ENCODE measurements at places on chromosomes 13 and 19. TPM values are rescaled to one million over a fixed set of nuclear protein-coding genes. Genes with fewer than 3 reads are reported as not detected.

DNA sequence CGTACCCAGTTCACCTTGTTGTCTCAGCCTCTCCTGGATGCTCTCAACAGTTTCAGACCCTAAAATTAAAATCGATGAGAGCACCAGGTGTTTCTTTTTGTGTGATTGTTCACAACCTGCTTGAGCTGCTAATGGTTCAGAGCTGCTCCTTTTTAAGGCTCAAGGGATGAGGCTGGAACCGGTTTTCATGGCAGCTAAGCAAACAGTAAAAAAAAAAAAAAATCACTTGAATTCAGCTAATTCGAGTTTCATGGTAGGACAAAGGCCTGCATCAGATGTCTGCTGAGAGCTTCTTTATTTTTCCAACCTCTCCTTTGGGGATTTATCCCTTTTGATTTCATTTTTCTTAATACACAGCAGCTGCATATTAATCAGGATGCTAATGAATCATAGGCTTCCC is 6.5 kb downstream of the SYCE2 start:
- no peak for DNase-seq

GRCh38 chr13:20400774-20401173 is 124.9 kb downstream of the CRYL1 start:
- DNase-seq = no peak

DNA sequence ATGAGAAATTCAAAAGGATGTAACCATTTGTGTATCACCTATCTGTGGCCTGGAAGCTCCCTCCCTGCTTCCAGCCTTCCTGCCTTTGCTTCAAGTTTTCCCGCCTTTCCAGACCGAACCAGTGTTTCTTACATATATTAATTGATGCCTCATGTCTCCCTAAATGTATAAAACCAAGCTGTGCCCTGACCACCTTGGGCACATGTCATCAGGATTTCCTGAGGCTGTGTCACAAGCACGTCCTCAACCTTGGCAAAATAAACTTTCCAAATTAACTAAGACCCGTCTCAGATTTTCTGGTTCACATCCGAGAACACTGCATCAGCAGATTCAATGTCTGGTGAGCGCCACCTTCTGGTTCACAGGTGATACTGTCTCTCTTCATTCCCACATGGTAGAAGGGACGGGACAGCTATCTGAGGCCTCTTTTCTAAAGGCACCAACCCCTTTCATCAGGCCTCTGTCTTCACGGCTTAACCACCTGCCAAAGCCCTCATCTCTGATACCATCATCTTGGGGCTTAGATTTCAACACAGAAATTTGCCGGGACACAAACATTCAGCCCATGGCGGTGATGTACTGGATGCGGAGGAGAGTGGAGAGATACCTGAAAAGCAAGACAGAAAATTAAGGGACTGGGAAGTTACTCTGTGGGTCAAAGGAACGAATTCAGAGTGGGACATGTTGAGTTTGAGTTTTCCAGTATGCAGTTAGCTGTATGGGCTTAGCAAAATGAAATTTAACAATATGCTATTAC is 58.7 kb upstream of the PABPC3 start:
- DNase-seq = no peak

DNA sequence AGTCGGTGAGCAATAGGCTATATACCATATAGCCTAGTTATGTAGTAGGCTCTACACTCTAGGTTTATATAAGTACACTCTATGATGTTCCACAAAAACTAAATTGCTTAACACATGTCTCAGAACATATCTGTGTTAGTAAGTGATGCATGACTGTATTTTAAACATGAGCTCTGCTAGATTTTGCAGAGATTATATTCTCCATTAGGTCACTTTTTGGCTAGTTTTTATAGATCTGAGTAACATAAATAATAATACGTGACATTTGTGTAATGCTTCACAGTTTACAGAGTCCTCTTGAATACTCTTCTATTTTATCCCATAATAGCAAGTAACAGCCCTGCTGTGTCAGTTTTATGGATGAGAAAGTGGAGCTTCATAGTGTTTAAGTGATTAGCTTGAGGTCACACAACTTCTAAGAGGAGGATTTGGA is 47.8 kb downstream of the NDFIP2 start:
- DNase-seq = no peak

- DNase-seq = no peak
Observed at GRCh38 chr13:104833221-104833620, 1702.2 kb downstream of the EFNB2 start.

DNA sequence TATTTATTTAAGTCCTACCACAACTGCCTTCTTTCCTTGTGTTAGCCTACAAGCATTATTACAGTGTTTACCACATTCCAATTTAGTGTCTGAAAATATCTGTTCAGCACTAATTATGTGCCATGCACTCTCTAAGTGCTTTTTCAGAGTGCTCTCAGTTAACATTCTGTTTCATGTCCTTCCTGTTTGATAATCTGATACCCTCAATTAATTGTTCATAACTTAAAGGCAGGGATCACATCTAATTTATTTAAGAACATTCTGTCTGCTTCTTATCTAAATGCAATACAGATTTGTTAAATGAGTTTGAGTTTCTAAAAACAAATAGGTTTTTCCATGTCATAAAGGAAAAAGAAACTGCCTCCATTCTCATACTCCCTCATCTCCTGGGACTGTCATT is 649.6 kb upstream of the ATXN8OS start:
- DNase-seq = no peak

DNA sequence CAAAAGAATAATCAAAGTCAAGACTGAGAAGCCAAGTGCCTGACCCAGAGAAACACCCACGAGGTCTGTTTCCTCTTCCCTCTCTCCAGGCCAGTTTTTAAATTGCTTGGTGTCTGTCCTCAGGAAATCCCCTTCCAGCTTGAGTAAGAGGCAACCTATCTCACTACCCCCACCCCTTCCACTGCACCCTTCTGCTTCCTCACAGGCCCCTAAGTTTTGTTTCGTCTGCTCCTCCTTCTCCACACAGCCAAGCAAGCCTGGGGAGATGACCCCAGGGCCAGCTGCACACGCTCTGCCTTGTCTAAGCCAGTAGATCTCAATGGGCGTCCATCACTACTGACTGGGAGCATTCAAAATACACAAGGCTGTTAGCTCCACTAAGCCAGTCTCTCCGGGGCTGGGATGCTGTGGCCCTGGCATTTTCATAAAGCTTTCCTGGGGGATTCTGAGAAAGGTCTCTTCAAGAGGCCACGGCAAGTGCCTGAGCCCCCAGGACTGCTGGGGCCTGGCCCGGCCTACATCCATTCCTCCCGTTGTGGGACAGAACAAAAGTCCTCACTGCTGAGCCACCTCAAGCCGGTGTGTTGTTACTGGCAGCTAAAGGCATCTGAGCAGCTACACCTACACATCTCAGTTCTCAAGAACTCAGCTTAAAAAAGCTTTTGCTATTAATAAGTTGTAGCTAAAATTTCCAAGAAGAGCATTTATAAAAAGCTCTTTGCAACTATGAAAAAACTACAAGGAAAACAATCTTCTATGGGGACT is 14.9 kb upstream of the IL4I1 start:
- DNase-seq = no peak

GRCh38 chr13:99955747-99956472 is 15.7 kb downstream of the ZIC5 start:
- DNase-seq = peak; percentile 42

DNA sequence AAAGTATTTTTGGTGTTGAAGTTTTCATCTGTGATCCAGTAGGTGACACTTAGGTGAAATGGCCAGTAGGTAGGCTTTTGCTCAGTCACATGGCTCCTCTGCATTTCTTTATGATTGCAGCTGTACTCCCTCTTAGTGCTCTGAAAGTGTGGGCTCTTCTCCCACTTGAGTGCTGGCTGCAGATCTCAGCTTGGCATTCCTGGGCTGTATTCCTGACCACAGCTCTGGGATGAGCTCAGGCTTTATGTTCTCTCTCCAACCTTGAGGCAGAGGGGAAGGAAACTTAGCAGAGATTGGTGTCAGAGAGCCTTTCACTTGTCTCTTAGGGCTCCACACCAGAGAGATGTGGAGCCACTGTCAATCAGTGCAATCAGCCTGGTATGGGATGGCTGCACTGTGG is 254.3 kb downstream of the NDFIP2 start:
- no peak for DNase-seq

GRCh38 chr13:97353927-97354675 is 79.9 kb upstream of the RAP2A start:
- DNase-seq = no peak

DNA sequence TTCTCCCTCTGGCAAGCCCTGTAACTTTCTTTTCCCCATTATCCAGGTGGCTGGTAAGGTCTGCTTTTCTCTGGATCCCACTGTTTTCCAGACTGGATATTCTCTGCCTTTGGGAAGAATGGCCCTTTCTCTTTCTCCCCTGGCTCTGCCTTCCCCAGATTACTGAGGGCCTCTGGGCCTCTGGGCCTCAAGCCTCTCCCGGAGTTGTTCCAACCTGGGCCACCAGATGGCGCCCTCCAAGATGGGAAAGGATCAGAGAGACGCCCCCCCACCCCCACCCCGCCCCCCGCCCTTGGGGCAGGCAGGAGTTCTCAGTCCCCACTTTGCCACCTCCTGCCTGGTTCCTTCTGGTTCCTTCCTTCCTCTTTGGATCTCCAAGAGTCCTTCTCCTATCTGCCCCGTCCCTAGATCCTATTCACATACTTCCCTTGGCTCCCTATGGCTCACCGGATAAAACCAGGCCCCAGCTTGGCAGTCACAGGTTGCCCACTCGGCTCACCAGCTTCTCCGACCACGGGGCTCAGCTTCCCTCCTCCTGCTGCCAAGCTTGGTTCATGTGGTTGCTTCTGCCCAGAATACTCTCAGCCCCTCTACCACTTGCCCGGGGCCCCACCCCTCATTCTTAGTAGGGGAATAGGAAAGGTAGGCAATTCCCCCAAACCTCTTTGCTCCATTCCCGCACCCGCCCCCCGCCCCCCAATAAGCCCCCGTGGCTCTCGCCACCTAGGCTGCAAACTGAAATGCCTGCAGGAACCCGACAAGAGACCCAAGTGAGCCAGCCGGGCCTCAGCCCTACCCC is 13.1 kb downstream of the EPS8L1 start:
- DNase-seq = peak; percentile 86

DNA sequence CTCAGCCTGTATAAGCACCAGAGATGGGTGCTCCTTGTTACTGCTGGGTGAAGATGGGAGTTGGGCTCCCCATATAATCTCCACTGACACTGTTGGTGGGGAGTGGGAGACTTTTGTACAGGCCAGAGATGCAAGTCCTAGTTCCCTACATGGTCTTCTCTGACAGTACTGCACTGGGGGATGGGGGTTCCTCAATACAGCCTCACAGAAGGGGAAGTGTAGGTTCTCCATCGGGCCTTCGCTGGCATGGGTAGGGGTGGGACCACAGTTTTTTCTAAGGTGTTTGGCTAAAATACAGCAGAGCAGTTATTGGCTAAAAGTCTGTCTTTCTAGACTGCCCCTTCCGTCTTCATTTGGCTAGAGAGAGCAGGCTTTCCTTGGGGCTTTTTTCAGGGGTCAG is 167.2 kb upstream of the SERP2 start:
- DNase-seq = no peak

DNA sequence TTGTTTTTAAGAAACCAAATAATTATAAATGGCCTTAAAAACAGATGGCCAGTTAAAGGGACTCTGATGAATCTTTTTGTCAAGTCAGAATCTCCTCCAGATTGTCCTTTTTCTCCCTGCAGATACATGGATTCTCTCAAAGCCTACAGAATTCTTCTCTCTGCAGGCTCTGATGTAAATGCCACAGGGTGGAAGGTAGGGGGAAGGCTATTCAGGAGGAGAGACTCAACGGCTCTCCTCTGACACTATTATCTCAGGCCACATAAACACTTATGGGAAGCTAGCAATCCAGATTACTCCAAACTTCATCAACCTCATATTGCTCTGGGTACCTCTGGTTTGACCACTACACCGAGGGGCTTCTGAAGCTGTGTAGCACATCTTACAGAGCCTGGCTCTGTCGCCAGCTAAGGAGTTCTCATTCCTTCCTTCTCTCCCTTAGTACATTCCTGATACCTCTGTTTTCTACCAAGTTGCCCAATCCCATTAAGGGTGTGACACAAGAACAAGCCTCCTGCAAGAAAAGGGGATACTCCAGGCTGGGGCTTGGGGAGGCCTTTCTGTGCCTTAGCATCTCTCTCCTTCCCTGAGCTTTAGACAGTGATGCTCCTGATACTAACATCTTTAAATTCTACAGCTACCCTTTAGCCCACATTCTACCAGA is 14.9 kb downstream of the LCP1 start:
- no peak for DNase-seq

DNA sequence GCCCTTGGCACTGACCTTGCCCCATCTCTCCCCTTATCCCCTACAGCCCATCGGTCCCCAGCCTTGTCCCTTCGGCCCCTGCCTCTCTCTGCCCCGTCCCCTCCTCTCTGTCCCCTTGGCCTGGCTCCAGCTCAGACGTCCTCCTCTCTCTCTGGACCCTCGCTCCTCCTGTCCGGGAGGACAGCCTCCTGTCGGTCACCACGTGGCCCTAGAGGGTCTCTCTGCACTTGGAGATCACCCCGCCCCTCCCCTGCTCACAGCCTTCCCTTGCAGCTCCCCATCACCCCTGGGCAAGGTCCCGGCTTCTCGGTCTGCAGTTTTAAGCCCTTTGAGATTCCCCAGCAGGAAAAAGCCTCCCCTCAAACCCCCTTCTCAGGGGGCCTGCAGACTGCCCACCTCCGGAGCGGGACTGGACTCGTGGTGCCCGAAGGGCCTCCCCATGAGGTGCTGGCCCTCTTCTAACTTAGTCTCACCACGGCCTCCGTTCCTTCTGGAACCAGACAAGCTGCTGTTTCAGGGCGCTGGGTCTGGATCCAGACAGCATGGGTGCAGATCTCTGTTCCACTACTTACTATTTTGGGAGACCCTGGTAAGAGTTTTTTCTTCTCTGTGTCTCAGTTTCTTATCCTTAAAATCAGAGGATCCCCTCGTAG is 3.3 kb upstream of the KLK15 start:
- peak; percentile 37 for DNase-seq

GRCh38 chr13:32247887-32248286 is 67.3 kb downstream of the ZAR1L start:
- no peak for DNase-seq

- DNase-seq = no peak
Observed at GRCh38 chr19:47157431-47158321, 27.0 kb downstream of the SAE1 start.

DNA sequence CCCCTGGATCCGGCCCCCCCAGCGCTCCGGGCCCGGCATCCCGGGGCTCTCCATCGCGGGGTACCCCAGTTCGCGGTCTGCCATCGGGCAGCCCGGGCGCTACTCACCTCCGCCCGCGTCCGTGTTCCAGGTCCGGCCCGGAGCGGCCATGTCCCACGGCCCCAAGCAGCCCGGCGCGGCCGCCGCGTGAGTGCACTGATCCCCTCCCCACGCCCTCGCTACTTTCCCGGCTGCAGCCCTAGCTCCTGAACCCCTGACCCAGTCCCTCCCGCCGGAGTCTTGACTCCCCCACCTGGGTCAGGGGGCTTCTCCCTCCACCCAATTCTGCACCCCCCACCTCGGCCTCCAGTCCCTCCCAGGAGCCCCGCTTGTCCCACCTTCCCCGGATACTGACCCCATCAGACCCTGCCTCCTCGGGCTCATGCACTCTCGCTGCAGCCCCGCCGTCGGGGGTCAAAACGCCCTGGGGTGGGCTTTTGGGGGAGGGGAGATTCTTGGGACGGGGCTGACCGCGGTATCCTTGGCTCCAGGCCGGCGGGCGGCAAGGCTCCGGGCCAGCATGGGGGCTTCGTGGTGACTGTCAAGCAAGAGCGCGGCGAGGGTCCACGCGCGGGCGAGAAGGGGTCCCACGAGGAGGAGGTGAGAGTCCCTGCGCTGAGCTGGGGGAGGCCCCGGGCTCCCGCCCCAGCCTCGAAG is 566 bp downstream of the HMG20B start:
- DNase-seq = no peak

The NLRP5 gene
- not detected for total RNA-seq

The PDCD5 gene
- total RNA-seq = 53.2 TPM

The LRFN3 gene
- total RNA-seq = 31.2 TPM

The SLC10A2 gene
- 0.83 TPM for total RNA-seq

Measured in ovary (tissue), 10 donors.